ENCODE measurements at places on chromosomes 12 and 14.

- no peak for DNase-seq
Observed at GRCh38 chr12:95380997-95381786, 92.8 kb upstream of the METAP2 start.

DNA sequence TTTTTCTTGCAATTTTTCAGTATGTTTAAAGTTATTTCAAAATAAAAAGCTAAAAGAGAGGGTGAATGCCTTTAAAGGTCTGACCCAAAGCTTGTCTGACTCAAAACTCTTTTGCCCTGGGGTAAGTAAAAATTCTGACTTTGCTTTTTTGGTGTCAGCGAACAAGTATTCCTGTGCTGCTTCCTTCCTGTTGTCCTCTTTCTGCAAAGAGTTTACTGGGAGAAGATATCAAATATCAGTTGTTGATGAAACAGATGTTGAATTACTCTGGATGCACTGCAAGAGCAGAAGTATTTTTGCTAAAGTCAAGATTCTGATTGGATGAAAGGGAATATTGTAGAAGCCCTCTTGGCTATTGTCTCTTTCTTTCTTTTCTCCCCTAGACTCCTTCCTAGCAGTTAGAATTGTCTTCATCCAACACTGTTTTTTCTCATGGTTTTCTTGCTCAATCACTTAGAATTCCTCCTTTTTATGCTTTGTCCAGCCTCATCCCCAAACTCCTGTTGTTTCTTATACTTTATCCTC is 62.0 kb downstream of the DACT1 start:
- no peak for DNase-seq

DNA sequence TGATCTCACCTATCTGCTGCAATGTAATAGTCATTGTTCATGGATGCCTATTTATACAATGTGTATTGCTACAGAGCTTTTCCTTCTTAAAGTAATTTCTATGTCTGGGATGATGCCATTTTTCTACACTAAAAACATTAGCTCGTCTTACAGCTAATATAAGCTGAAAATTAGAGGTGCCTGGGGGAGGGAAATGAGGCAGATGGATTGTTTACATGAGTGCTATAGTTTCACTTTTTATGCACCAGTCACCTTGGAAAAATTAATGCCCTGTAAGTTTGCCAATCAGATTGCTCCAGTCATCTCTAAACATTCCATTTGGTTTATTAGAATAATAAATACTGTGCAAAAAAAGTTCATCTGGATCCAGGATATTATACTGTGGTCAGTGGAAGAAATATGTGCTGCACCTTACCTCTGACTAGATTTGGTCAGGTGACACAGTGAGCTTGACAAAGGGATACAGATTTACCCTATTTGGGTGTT is 436.2 kb downstream of the RAD51B start:
- no peak for DNase-seq

DNA sequence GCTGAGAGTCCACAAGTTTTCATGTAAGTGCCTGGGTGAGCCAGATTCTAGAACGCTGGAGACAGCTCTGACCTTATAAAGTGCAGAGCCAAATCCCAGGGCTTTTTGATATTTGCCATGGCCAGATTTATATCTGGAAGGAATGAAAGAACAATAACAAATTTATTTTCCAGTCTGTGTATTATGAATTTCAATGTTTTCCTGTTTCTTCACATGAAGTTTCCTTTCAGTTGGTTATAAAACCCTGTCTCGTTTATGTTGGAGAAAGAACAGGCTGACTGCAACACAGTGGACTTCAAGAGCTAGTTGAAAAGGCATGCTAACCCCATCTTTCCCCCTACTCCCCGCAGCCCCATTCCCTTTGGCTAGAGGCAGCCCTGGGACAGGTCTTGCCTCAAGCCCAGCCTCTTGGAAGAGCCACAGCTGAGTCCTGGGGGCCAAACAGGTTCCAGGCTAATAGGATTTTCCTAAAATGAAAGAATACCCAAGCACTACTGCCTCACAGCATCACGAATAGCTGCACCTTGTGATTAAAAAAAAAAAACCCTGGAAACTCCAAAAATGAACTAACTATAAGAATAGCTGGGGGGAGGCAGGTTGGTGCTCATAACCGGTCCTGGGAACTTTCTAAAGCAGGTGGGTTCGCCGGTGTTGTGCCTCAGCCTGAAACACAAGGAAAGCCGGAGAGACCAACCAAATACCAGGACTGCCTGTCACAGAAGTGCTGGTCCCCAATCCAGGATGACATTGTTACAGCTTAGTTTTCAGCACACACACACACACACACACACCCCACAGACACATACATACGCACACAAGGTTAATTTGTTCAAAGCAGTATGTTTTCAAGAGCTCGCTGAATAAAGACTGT is 1.5 kb downstream of the FBLN5 start:
- DNase-seq: no peak

Measured in activated CD4-positive, alpha-beta T cell treated with anti-CD3 and anti-CD28 coated beads, Interleukin-2, amount 50 U/mL, for 48 hours (primary cell).